ENCODE measurements at places on chromosomes 6 and 20. TPM values are rescaled to one million over a fixed set of nuclear protein-coding genes. Genes with fewer than 3 reads are reported as not detected.

Gene APOM
- total RNA-seq = 0.28 TPM

Gene WFDC10B
- total RNA-seq = not detected

Gene CDH4
- total RNA-seq = 0.28 TPM

Gene EDN3
- total RNA-seq = not detected

Gene GSTA2
- total RNA-seq = not detected

Gene ULBP2
- total RNA-seq = 12.5 TPM

Gene ZKSCAN8
- total RNA-seq = 11.5 TPM

Gene LY6G6D
- not detected for total RNA-seq

Gene MAS1
- under 0.01 TPM for total RNA-seq
